ENCODE measurements at places on chromosomes 1 and 21. TPM values are rescaled to one million over a fixed set of nuclear protein-coding genes. Genes with fewer than 3 reads are reported as not detected.

DNA sequence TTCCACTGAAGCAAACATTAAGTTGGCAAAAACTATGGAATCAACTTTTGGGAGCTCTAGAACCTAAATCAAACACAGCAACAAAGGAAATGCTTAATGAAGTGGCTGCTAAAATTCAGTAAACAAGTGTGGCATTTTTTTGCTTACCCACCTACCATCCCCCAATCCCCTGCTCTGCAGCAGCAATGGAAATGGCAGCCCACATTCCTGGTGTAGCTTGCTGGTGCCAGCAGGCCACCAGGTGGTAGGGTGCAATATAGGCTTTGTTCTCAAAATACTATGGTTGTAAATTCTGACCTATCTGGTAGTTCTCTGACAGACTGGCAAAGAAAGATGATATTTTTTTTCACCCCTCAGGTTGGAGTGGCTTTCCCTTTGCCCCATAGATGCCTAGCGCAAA, 42.8 kb downstream of the SHCBP1L start:
- DNase-seq, result no peak

DNA sequence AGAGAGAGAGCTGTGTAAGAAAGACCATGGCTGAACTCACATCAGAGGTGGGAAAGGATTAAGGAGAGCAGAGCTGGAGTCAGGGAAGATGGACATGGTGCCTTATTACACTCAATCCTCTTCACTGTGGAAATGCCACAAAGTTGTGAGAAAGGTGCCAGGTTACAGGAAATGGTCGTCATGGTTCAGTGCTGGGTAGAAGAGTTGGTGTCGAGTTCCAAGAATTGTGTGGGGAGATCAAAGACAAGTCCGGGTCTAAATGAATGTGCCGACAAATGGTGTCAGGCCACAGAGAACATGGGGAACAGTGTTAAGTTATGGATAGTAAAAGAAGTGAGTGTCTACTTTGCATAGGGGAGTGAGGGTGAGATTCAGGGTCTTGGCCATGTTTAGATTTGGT, 40.9 kb downstream of the LAMC2 start:
- DNase-seq, result peak; percentile 39

DNA sequence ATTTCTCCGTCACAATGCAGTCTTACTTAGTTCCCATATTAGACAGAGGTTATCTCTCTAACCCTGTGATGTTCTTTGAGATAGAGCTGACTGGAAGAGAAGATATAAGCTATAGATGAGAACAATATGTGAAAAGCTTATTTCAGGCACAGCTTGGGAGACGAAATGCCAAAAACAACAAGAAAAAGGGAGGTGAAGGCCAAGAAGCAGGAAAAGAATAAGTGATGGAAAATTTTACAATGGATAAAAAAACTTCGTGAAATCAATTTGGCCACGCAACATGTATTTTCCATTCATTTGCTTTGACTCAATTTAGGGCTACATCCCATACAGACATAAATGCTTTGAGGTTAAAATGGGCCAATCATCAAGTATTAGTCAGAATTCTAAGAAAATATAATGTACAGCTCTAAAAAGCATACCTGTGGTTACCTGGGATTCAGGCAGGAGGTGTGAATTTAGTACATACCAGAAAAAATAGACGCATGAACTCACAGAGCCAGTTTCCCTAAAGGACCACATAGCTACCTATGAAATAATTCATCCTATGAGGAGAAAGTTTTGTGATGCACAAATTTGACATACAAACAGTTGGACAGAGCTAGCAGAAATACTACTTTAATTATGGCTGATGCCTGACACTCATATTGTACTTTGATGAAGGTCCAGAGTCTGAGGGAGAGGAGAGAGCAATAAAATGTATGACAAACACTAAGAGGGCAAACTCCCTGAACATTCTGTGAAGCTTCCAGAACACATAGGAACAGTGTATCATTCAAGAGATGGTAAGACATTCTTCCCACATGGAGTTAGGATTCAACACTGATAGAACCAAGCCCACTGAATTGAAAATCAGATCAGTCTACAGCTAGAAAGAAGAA, 12.1 kb downstream of the RGS1 start:
- DNase-seq, result no peak

DNA sequence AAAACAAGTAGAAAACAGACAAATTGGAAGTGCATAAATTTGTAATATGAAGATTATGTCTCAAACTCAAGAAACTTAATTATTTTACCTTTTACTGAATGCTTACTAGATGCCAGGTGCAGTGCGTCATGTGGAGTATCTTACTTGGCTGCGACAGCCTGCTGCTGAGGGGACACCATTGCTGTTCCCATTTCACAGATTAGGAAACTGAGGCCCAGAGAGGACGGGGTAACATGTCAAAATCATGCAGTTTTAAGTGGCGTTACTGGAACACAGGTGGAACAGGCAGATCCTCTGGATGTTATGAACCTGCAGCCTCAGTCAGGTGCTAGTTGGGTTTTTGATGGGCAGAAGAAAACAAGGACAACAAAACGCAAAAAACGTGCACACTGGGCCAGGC, 7.3 kb upstream of the DHRS3 start:
- DNase-seq, result no peak

- DNase-seq, result no peak
Observed at GRCh38 chr1:37167479-37167878, 133.2 kb upstream of the GRIK3 start.

GRCh38 chr1:24635195-24635843, 7.8 kb upstream of the SRRM1 start:
- DNase-seq, result peak; percentile 60

- DNase-seq, result no peak
Observed at GRCh38 chr1:37948841-37949240, 2.0 kb upstream of the INPP5B start.

DNA sequence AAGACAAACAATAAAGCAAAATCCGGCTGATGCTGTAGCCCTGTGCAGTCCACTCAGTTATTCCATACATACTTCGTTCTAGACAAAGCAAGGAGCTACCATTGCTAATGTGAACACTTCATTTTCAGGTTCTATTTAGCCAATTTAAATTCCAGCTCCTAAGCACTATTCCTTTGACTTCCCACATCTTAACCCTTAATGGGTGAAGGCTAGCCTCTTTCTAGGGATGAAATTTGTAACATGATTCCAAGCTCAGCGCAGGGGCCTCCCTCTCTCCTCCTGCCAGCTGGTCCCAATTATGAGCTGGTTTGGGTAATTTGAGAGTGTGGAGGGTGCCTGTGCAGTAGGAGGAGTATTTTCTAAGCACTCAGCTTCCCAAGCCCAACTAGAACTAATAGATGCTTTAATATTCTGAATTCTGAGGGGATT, 53.9 kb upstream of the PTGFRN start:
- DNase-seq, result peak; percentile 82

GRCh38 chr1:83515578-83516154, 483.3 kb downstream of the TTLL7 start:
- DNase-seq, result no peak

DNA sequence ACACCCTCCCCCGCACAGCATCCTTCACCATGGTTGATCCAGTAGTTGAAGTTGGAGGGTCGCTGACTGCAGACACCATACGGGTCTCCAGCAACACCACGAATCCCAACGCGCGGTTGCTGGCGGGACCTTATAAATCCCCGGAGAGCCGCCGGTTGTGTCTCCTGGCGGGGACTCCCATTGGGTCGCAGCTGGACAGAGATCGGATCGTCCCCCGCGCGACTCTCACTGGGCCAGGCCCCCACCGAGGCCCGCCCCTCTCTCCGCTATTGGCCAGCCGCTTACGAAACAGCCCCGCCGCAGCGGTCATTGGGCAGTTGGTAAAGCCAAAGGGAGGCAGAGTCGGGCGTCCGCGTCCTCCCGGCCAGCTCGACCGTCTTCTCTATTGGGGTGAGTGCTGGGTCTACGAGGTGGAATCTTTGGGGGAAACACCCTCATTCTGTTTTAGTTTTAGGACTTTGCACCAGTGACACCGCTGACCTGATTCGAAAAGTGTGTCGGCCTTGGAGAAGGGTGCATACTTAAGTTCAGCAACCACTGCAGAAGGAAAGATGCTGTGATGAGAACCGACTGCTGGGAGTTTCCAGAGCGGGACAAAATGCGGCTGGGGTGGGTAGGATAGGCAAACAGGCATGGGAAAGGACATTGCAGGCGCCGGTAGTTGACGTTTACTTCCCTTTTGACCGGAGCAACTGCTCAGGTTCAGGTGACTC, 27.4 kb downstream of the RABIF start:
- peak; percentile 95 for DNase-seq

GRCh38 chr1:43348809-43349593, 9.8 kb upstream of the CDC20 start:
- peak; percentile 91 for DNase-seq

DNA sequence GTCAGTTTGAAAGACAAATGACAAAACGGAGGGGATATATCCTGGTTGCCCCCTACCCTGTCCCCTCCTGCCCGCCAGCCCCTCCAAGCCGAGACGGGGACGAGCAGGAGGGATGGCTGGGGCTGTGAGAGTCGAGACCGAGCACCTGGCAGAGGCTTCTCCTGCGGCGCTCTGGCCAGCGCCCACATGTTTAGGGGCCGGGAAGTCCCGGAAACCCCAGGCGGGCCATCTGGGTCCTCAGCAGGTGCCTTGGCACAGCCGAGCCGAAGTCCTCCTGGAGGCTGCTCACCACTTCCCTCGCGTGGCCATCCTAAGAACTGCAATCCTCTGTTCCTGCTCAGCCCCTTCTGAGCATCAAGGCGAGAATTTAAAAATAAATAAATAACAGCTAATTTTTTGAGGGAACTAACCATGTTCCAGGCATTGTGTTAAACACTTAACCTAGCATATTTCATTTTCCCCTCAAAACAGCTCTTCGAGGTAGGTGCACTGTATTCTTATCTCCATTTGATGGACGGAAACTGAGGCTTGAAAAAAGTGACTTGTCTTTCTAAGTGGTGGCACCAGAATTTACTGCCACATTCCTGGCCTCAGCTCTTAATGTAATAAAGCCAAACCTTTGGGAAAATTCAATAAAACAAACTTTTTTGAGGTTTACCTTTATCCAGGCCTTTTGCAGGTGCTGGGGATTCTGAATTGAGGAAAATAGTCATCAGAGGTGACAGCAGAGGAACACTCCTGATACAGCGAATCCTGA, 3.5 kb upstream of the RIMS3 start:
- peak; percentile 80 for DNase-seq

DNA sequence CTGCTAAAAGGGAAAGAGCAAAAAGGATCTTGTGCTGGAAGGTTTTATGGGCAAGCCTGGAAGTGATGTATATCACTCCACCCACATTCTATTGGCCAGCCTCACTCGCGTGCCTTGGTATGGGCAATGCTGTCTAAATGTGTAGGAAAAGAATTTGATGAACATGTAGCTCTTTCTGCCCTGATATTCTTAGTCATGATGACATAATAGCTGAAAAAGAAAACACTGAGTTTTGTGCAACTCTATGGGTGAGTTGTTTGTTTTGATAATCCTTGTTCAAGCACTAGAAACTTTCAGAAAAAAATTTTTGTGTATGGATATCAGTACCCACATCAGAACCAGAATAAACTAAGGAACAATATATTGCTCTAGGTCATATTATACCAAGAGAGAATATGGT, 231.5 kb upstream of the ST6GALNAC5 start:
- peak; percentile 21 for DNase-seq

- DNase-seq, result no peak
Observed at GRCh38 chr21:30216041-30216723, at the start of gene CLDN8. TSS of gene CLDN8 (minus strand) at chr21:30216097. CDS start at chr21:30215925, 172 bp downstream.

DNA sequence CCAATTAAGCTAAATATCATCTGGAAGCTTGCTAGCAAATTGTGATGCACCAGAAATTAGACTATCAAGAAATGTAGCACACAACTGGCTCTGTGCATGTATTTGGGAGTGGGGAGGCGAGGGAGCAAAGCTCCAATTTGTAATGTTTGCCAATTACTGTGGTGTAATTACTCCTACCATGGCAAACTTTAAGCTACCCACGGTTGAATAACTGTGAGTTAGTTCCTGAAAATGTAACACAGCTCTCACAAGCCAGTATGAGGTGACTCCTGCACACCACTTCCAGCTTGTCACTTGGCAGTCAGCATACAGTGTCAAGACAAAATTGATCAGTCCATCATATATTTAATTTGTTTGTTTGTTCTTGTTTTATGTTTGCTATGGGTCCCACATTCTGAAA, 141.2 kb downstream of the TM2D1 start:
- DNase-seq, result no peak

ZNF691 gene
- 11.8 TPM for total RNA-seq

CALML6 gene
- total RNA-seq, result not detected

DAB1 gene
- not detected for total RNA-seq

OR2G3 gene
- not detected for total RNA-seq

BGLAP gene
- total RNA-seq, result not detected

NR1I3 gene
- not detected for total RNA-seq

All from Daoy (cell line).